ENCODE measurements at places on chromosomes 3 and 15.

DNA sequence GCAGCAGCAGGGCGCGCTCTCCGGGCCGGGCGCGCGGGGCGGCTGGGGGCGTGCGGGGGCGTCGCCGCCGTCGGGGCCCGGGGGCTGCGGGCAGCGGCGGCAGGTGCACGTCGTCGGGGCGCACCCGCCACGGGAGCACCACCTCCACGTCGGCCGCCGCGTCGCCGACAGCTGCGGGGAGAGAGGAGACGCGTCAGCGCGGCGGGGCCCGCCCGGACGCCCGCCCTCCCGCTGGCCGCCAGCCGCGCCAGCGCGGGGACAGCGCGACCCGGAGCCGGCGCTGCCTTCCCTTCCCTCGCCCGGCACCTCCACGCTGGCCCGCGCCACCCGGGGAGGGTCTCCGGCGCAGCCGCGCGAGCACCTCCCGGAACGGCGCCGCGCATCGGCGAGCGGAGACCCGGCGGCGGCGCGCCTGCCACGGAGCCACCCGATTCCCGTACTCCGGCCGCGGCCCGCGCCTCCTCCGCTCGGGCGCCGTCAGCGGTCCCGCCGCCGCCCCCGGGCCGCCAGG, 481 bp downstream of the ADAMTS17 start:
- DNase-seq, result no peak

DNA sequence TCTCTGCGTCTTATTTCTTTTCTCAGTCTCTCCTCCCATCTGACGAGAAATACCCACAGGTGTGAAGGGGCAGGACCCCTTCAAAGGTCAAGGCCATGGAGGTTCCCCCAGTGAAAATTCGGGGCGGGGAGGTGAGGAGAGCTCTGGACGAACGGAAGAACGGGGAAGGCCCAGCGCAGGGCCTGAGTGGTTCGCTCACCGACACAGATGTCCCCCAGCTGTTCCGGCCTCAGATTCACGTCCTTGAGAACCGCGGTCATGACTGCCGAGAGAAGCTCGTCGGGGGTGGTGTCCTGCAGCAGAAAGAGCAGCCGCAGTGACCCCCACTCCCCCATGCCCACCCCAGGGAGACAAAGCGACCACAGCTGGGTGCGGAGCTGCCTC, 542 bp downstream of the ACAA1 start:
- no peak for DNase-seq

- no peak for DNase-seq
These were observed 24.4 kb upstream of the FAM81A start for GRCh38 chr15:59413577-59413976.

- no peak for DNase-seq
These were observed 95.3 kb upstream of the SLC2A2 start for GRCh38 chr3:171121801-171122200.

- DNase-seq, result no peak
These were observed 268.1 kb upstream of the UBE2E2 start for GRCh38 chr3:22935040-22935439.

GRCh38 chr3:150410311-150411105, 2.4 kb downstream of the TSC22D2 start:
- DNase-seq, result no peak

GRCh38 chr15:67865331-67865730, 25.5 kb upstream of the RNU6-1 start:
- no peak for DNase-seq

- no peak for DNase-seq
These were observed 81.4 kb upstream of the LMOD3 start for GRCh38 chr3:69203631-69204314.

GRCh38 chr15:68028888-68029207, 25.3 kb upstream of the PIAS1 start:
- DNase-seq, result no peak

Data from activated CD4-positive, CD25-positive, alpha-beta regulatory T cell treated with anti-CD3 and anti-CD28 coated beads, Interleukin-2, amount 50 U/mL, for 16 hours (primary cell).